GM12864 (cell line): ENCODE measurements at places on chromosomes 3 and 15.

DNA sequence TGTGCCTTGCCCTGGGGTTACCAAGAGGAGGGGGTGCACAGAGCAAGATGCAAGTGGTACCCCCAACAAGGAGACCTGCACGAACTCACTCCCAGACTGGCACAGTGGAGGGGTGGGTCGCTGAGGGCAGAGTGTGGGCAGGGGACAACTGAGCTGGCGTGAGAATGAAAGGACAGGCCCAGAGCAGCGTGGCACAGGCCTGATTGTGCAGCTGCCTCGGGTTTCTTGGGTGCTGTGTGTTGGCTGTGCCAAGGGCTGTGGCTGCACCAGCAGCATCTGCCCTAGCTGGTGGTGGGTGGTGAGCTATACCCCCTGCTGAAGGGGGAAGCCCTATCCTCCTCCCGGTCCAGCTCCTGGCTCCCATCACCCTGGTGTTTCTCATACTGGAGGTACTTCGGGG lies 92.4 kb downstream of the TMEM266 start:
- DNase-seq = no peak

GRCh38 chr3:125110016-125110875 lies 54.4 kb upstream of the HEG1 start:
- no peak for DNase-seq

- no peak for DNase-seq
Observed at GRCh38 chr3:84885199-84885882, 73.4 kb upstream of the CADM2 start.

DNA sequence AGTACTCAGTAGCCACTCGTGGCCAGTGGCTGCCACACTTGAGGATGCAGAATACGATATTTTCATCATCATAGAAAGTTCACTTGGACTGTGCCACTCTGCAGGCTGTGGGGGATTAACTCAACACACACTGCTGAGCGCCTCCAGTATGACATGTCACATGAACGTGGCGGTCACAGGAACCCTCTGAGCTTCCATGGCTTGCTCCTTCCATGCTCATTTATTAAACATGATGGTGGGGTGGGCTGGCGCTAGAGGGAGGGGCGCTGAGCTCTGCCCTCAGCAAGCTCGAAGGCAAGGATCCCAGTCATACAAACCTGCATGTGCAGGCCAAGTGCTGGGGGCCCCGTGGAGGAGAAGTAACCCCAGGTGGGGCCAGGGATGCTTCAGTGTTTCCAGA lies 85.5 kb downstream of the WNT7A start:
- no peak for DNase-seq

GRCh38 chr3:170044795-170045244 lies 7.0 kb downstream of the GPR160 start:
- DNase-seq = peak; percentile 97
